ENCODE measurements at places on chromosomes 5 and 9. TPM values are rescaled to one million over a fixed set of nuclear protein-coding genes. Genes with fewer than 3 reads are reported as not detected.
A peak's percentile ranks its signal among the peaks of the same experiment; 100 is the strongest.

Gene MARVELD2
- total RNA-seq: 1.8 TPM

Gene ZNF462
- 23.0 TPM for total RNA-seq

Gene FBP1
- 1.3 TPM for total RNA-seq

Gene SPINK6
- total RNA-seq: not detected

DNA sequence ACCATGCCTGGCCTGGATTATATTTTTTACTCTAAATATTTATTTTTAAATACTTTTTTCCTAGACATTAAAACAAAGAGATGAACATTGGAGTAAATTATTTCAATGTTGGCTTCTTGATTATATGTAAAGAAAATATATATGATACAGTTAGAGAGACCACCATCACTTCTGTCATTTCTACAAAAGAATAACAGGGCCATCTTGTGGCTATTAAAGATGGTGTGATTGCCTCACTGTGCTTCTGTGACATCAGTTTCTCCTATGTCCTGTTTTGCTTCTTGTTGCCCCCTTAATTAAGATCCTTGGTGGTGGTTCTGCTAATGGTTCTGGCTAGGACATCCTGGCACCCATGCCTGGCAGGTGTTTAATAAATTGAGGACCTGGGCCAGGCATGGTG lies 32.9 kb downstream of the NDFIP1 start:
- DNase-seq: no peak

GRCh38 chr5:135834639-135835529 lies at the start of gene SLC25A48:
TSS of gene SLC25A48 (plus strand) at chr5:135834663. CDS start at chr5:135834848, 185 bp downstream.
- peak; percentile 68 for DNase-seq

GRCh38 chr9:92278110-92278509 lies 15.4 kb downstream of the IARS1 start:
- DNase-seq: no peak

- DNase-seq: no peak
These were observed 19.3 kb downstream of the NFIB start for GRCh38 chr9:14294659-14295058.
